ENCODE measurements at places on chromosomes 12 and 14. TPM values are rescaled to one million over a fixed set of nuclear protein-coding genes. Genes with fewer than 3 reads are reported as not detected.

GRCh38 chr14:66401449-66402095 is 84.6 kb upstream of the CCDC196 start:
- no peak for DNase-seq

GRCh38 chr14:105340821-105341733 is 26.5 kb downstream of the PACS2 start:
- DNase-seq, result no peak

The PLEKHG7 gene
- total RNA-seq, result 0.16 TPM

GRCh38 chr12:110269622-110270124 is 11.4 kb upstream of the ATP2A2 start:
- DNase-seq, result no peak

- DNase-seq, result peak; percentile 19
Observed at GRCh38 chr14:20934148-20934762, 21.0 kb upstream of the RNASE2 start.

DNA sequence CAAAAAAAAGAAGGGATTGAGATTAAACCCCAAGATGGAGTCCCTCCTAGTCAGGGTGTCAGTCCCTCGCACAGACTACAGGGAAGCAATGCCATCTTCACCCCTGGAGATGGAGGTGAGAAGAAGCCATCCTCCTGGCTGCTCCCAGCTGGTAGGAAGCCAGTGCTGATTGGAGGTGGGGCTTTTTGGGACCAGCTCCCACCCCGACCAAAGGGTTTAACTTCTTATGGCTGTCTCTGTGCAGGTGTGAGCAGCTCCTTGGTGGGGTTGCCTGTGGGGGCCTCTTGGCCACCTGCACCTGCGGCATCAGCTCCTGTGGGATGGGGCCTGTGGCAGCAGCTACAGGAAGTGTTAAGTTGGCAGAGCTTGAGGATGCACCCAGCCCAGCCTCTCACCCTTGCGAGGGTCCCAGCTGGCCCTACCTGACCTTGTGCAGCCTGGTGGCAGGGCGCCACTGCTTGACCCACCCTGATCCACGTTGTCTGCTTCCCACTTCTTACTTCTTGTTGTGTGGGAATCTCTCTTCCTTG is 3.8 kb upstream of the KRT86 start:
- DNase-seq, result no peak

- no peak for DNase-seq
Observed at GRCh38 chr12:83474369-83474768, 787.7 kb downstream of the TMTC2 start.

DNA sequence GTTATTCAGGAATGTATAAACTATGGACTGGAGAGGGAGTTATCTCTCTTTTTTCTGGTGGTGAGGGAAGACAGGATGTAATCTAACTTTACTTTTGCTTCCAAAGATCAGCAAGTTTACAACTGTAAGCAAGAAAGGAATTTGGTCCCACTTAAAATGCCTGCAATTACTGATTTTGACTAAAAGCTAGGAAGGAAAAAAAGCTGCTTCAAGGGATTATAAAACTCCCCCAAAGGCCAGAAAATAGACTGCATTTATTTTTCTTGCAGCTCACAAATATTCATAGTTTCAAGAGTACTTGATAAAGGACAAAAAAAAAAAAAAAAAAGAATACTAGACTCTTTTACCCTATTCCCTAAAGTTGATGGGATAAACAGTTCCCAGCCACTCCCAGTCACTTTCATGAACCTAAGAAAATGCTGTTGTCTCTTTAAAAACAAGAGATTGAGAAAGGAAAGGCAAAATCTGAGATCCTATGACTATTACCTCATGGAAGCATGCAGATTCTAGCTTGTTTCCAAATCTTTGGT is 128.7 kb upstream of the BMP4 start:
- no peak for DNase-seq

The WNT5B gene
- not detected for total RNA-seq

DNA sequence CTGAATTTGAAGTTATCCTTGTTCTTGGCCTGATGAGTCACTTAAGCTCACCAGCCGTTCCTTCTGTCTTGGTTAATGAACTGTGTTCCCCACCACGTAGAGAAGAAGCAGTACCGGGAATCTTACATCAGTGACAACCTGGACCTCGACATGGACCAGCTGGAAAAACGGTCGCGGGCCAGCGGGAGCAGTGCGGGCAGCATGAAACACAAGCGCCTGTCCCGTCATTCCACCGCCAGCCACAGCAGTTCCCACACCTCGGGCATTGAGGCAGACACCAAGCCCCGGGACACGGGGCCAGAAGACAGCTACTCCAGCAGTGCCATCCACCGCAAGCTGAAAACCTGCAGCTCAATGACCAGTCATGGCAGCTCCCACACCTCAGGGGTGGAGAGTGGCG is 68.2 kb downstream of the FRMD6 start:
- no peak for DNase-seq

DNA sequence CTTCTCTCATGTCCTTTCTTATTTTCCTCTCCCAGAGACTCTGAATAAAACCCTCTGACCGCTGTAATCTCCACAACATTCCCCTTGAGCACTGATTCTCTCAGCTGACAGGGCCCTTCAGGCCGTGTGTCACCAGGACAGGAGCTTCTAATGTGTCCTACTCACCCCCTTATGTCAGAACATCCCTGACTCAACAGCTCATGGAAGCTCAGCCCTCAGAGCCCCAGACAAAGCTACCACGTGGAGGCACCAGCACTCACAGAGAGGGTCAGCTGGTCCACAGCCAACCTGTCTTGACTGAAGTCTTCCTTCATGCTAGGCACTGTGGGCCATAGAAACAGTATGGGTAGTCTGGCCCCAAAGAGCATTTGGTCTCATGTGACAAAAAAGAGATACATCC is 49.8 kb downstream of the SMUG1 start:
- DNase-seq, result no peak

GRCh38 chr14:68541178-68541896 is 251.5 kb downstream of the ZFP36L1 start:
- DNase-seq, result no peak

DNA sequence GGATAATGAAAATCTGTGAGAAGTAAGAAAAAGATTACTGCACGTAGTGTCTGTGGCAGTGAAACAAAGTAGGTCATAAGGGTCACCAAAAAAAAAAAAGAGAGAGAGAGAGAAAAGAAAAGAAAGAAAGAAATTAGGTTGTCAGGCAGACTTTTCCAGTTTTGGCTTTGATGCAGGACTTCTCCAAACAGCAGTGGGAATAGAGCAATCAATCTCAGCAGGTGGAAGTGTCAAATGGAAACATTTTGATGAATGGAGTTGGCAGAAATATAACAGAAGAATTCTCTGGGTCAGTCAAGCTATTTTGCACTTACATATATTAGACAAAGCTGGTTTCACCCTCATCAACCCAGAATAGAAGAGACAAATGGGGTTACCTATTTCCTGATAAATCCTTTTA is 745.8 kb downstream of the SLC6A15 start:
- DNase-seq, result no peak

DNA sequence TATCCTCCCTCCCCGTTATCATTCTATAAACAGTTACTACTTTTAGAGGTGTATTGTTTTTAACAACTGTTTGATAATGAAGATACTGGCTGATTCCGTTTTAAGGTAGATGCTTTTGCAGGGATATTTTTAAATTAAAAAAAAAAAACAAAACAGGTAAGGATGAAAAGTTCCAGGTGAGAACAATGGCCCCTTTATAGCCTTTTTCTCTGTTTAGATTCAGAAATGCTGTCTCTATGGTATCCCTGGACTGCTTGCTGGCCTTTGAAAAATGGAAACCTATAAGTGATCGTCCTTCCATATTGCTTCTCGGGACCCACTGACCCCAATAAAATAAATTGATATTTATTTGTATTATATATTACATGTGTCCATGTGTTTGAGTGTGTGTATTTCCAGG is 23.2 kb upstream of the ANO6 start:
- no peak for DNase-seq

- DNase-seq, result no peak
Observed at GRCh38 chr12:57993030-57993429, 51.7 kb downstream of the ATP23 start.

GRCh38 chr12:31736472-31736871 is 7.7 kb upstream of the AMN1 start:
- DNase-seq, result peak; percentile 87

GRCh38 chr14:100629696-100630095 is 42.5 kb upstream of the BEGAIN start:
- no peak for DNase-seq

DNA sequence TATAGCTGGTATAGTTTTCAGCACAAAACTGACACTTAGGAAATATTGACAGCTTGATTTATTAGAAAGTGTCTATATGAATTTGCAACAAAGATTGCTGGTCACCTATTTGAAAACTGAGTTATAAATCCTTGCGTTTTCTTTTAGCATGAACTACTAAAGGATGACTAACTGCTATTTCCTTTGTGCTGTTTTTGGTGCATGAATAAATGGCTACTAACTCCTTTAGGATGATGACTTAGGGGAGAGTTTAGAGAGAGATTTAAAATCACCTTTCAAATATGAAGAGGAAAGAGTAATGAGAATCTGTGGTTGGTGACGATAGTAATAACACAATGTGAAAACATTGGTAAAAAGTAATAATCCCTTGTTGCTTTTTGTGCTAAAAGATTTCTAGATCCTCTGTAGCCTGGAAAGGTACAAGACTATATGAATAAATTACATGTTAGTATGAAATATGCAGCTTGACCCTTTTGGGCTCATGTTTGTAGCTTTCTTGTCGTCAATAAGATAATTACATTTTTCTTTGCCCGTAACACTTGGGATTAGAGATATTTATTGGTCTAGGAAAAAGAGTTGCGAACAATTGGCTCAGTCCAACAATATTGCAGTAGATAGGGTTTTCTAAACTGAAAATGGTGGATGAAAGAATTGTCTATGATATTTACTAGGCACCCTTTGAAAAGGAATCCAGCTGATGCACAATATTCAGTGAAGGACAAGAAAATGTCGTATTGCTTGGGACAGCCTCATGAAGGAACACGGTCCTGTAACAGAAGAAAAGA is 453.0 kb downstream of the ADAMTS20 start:
- no peak for DNase-seq

DNA sequence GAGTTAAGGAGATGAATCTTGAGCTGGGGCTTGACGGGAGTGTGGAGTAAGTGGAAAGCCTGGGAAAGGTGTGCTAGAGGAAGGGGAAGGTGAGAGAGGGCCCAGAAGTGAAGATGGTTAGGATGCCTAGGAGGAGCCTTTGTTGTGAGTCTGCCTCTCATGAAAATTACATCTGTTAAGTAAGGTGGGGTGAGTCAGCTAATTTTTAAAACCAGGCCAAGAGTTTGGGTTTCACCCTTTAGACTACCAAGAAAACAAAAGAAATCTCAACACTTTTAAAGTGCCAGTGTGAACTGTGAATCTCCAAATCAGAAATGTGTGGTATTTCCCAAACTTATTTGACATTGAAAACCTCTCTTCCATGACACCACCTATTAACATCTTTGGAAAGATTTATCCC is 185.2 kb downstream of the CRADD start:
- DNase-seq, result no peak

The PRB2 gene
- total RNA-seq, result not detected

The ASIC1 gene
- total RNA-seq, result 0.21 TPM

DNA sequence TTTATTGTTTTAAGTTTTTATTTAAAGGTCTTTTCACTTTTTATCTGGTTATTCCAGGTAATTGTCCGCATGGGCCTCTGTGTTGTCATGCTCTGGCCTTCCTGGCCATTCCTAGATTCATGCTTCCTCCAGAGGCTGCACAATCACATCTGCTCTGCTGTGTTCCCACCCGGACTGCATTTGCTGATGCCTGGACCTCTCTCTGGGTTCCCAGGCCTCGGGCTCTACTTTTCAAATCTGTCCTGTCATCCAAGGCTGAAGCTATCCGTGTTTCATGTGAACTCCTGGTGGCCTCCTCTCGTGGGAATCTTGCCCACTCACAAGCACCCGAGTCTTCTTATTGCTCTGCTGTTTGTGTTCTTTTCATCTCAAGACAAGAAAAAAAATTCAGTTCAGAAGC is 16.1 kb upstream of the VDR start:
- no peak for DNase-seq

The KLRC2 gene
- 11.4 TPM for total RNA-seq

DNA sequence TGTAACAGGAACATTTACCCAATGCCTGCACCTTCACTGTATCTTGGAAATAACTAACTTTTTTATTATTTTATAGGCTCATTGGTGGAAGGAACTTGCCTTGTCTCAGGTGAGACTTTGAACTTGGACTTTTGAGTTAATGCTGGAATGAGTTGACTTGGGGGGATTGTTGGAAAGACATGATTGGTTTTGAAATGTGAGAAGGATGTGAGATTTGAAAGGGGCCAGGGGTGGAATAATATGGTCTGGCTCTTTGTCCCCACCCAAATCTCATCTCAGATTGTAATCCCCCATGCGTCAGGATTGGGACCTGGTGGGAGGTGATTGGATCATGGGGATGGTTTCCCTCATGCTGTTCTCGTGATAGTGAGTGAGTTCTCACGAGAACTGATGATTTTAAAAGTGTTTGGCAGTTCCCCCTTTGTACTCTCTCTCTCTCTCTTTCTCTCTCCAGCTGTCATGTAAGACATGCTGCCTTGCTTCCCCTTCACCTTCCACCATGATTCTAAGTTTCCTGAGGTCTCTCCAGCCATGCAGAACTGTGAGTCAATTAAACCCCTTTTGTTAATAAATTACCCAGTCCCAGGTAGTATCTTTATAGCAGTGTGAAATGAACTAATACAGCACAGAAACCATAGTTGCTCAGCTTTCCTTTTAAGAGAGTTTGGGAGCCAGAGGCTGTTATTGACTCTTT is 244.1 kb downstream of the BTG1 start:
- no peak for DNase-seq

DNA sequence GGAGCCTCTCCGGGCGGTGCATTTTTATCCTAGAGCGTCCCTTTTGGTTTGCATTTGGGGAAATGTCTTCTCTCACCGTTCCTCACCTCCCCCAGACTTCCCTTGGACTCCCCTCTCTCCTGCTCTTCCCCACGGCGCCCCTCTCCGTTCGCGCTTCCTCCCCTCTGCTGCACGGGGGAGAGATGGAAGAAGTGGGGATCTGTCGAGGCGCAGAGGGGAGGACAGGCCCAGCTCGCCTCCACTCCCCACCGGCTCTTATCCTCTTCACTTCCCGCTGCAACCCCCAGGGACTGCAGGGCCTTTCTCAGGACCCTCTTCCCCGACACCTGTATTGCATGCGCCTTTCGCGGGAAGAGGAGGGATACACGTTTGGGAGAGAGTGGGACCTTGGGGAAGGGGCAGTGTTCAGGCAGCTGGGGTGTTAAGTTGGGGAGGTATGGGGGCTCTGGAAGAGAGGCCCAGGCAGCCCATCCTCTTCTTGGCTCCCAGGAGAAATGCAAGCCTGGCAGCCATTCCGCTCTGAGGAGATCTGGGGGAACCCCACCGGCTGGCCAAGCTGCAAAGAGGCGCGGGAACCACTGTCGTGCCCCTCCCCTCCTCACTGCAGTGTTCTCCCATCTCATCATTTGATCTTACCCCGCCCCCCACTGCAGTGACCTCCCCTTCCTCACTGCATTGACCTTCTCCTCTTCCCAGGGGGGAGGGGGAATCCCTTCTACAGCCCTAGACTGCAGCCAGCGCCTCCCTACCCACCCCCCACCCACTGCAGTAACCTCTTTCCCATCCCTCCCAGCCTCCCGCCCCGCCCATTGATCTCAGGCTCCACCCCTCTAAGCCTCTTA is 788 bp downstream of the ENO2 start:
- no peak for DNase-seq

The TAS2R14 gene
- 4.8 TPM for total RNA-seq

The CFAP54 gene
- 1.2 TPM for total RNA-seq

The SLCO1C1 gene
- total RNA-seq, result not detected

The EFS gene
- not detected for total RNA-seq

The PCNX4 gene
- 51.7 TPM for total RNA-seq

The KLRC3 gene
- 69.1 TPM for total RNA-seq

The TAS2R9 gene
- not detected for total RNA-seq

The ITGB7 gene
- 439 TPM for total RNA-seq
